ENCODE measurements at places on chromosomes 2 and 18.

DNA sequence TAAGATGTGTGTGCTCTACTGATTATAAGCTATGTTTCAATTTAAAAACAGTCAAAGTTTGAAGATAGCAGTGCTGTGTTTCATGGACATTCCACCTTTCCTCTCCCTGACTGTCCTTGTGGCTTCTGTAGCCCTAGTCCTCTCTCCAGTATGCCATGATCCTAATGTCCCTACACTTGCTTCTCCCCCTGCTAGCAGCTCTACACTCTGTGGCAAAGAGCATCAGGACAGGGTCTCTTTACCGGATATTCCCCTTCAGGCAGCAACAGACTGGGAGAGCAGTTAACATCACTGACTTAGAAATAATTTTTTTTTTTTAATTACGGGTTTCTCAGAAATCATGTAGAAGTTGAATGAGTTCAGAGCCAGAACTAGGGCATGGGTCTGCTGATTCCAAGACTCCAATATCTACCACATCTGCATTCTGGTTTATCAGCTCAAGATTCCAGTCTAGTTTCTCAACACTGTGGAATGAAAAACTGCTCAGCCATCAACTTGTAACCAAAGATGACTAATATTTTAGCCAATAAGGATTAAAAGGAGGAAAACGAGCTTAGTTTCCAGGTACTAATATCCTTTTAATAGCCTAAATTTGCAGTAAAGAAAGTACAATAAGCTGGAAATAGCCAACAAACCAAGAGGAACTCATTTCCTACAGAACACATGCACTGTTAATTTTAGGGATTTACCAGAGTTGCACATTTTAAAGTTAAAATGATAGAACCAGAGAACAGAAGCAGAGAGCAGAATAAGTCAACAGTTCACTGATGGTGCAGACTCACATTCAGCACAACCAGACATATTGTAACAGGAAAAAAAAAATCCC, 45.2 kb downstream of the TMEM131 start:
- peak; percentile 92 for DNase-seq

DNA sequence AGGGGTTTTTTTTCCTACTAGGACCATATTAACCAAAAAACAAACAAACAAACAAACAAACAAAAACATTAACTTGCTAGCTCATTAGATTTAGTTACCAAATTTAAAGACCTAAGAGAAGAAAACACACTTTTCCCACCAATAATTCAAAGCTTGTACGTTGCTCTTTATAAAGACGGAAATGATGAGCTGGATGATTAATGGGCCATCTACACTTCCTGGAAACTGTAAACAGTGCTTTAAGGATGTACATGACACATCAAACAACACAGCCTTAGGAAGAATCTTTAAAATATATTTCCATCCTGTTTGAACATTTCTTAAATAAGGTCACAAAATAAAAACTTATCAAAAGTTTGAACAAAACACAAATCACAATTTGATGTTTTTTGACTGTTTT, 982 bp downstream of the BMP10 start:
- no peak for DNase-seq

- peak; percentile 32 for DNase-seq
Measured at GRCh38 chr2:7707723-7708122, 790.5 kb downstream of the RNF144A start.

GRCh38 chr2:168096158-168096557, 151.2 kb downstream of the STK39 start:
- no peak for DNase-seq

GRCh38 chr2:204049635-204050034, 113.1 kb downstream of the ICOS start:
- no peak for DNase-seq

DNA sequence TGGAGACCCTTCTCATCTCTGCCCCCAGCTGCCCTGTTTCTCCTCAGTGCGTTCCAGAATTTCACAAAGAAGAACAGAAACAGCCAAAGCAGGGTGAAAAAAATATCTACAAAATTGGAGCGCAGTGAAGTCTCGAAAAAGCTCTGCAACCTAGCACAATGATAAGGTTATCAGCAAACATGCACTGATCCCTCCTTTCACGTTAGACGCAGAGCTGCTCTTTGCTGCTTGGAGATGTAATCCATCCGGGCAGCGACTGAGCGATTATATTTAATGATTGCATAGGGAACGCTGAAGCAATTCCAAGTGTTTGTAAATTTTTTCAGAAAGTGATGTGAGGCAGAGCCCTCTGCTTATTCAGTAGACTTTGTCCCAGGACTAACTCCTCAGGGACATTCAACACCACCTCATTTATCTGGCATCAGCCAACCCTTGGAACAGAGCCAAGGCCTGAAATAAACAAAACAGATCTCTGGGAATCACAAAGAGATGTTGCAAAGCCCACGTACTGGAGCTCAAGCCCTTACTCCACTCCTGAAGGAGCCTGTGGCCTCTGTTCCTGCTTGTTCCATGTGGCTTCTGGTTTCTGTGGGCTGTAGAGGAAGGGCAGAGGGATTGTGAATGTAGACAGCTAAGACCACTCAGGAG, 172.6 kb upstream of the BCL2L11 start:
- DNase-seq, result no peak

DNA sequence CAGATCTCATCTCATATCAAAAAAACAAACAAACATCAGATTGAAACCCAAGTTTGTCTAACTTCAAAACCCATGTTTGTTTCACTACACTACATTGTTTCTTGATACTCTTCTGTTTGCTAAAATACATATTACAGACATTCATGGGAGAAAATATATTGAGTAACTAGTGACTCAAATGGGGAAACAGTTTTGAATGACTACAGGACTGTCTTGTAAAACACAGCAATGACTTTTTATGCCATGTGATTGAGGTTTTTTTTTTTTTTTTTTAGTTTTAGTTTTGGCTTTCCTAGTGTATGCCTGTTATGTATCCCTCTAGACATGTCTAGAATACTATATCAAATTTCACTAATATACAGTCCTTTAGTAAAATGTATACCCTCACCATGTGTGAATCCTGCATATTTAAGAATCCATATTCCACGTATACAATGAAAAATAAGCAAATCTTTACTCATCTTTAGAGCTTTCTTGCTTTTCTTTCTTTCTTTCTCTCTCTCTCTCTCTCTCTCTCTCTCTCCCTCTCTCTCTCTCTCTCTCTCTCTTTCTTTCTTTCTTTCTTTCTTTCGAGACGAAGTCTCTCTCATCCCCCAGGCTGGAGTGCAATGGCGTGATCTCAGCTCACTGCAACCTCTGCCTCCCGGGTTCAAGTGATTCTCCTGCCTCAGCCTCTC, 46.6 kb upstream of the SERTAD2 start:
- no peak for DNase-seq

GRCh38 chr18:12867441-12868123, 16.5 kb downstream of the PTPN2 start:
- DNase-seq, result no peak

- DNase-seq, result no peak
Measured at GRCh38 chr18:35389095-35389618, 12.0 kb upstream of the ZNF396 start.

- no peak for DNase-seq
Measured at GRCh38 chr2:219609149-219609750, 11.6 kb downstream of the STK11IP start.

- DNase-seq, result no peak
Measured at GRCh38 chr2:113886479-113887008, 3.3 kb upstream of the ACTR3 start.

GRCh38 chr2:123999681-124000080, 25.4 kb upstream of the CNTNAP5 start:
- DNase-seq, result no peak

DNA sequence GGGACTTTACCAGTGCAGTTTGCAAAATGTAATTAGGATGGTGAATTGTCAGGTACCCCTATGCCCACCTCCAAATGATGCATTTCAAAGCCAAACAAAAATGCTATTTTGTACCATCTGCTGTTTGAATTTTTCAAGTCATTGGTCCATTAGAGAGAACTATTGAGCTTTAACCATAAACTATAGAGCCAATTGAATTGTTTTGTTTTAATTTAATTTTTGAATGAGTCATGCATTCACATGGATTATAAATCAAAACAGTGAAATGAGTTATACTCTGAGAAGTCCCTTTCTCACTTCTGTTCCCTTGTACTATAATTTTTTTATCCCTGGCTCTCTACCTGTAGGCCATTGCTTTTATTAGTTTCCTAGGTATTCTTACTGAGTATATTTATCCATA, 140.6 kb upstream of the LYPD6 start:
- DNase-seq, result no peak

DNA sequence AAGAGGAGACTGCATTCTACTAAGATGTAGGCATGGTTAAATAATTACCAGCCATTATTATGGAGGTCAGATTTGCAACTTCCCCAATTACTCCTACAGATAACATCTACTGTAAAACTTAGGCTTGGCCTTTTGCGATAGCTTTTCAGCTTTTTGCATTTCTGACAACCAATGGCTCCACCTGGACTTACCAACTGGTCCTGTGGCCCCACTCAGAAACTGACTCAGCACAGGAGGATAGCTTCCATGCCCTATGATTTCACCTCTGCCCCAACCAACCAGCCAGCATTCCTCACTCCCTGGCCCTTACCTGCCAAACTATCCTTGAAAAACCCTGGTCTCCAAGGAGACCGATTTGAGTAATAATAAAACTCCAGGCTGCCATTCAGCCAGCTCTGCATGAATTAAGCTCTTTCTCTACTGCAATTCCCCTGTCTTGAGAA, 28.2 kb downstream of the TUBB6 start:
- no peak for DNase-seq

DNA sequence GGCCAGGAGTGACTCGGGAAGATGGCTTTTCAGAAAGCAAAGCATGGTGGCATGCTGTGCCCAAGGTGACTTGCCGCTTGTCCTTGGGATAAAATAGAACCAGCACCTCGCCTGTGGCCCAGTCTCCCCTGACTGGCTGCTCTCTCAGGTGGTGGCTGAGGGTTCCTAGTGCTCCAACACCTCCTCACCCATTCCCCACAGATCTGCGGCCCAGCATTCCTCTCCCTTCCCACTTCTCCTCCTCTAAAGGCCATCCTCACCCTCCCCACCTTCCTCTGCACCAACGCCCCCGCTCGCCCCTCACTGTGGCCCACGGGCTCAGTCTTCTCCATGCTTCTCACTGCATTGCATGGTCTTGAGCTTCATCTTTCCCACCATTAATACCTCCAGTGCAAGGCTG, 132.4 kb downstream of the PXDN start:
- DNase-seq, result no peak

- no peak for DNase-seq
Measured at GRCh38 chr18:55838841-55839240, 250.8 kb upstream of the TCF4 start.

DNA sequence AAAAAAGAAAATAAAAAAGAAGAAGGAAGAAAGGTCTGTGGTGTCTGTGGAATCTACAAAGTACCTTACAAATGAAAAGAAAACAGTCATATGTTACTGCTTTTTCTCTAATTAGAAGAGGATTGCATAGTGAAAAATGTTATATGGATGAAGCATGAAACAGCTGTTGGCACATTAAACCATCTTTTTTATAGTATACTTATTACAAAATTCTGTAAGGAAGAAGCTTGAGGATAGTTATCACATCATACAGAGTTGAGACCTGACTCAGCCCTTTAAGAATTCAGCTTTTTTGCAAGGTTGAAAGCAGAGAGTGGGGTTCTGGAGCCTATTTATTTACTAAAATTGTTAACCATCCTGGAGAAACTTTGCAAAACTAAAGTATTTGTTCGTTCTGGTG, 222.7 kb downstream of the PHLPP1 start:
- no peak for DNase-seq

DNA sequence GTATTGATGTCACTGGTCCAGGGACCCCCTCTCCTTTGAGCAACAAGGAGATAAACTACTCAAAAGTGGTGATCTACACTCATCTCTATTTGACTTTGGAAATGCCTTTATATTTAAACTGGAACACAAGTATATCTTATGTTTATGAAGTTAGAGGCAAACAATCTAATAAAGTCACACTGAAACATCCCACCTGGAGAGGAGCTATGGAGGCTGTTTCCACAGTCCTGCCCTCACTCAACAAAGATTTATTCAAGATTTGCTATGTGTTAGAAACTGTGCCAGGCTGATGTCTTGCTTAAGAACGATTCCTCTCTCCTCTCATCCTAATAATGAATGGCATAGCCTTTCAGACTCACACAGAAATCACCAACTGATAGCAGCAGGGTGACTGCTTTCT, 140.8 kb downstream of the ALPK2 start:
- DNase-seq, result no peak

GRCh38 chr2:119525614-119526013, 1.3 kb upstream of the SCTR start:
- DNase-seq, result no peak

GRCh38 chr2:38265461-38265860, 111.6 kb downstream of the ATL2 start:
- DNase-seq, result no peak

- DNase-seq, result no peak
Measured at GRCh38 chr2:118050386-118050785, 36.5 kb upstream of the CCDC93 start.

- no peak for DNase-seq
Measured at GRCh38 chr18:12783524-12783923, 80.7 kb downstream of the PSMG2 start.

GRCh38 chr2:32946314-32947075, at the start of gene LTBP1:
TSS of gene LTBP1 (plus strand) at chr2:32946953. CDS start at chr2:32947325, 372 bp downstream.
- DNase-seq, result peak; percentile 69

GRCh38 chr2:118856330-118856977, 9.0 kb upstream of the EN1 start:
- no peak for DNase-seq
